Motor neuron (in vitro differentiated cells): ENCODE measurements at places on chromosomes 4 and X. TPM values are rescaled to one million over a fixed set of nuclear protein-coding genes. Genes with fewer than 3 reads are reported as not detected.

DNA sequence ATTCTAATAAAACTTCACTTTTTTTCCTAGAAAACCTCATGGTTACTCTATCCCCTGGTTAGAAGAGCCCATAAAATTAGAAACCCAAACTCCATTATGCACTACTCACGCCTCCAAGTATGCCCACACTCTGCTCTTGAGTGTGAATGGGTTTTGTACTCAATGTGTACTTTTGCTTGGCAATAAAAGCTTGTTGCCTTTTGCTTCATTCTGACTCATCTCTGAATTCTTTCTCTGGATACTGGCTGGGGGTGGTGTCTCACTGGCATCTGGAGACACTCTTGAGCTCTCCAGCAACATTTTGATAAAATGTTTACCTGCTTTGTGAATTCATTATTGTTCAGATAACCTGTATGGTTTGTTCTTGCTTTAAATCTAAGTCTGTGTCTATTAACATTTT, 963.3 kb downstream of the TRAM1L1 start:
- ATAC-seq = no peak

DNA sequence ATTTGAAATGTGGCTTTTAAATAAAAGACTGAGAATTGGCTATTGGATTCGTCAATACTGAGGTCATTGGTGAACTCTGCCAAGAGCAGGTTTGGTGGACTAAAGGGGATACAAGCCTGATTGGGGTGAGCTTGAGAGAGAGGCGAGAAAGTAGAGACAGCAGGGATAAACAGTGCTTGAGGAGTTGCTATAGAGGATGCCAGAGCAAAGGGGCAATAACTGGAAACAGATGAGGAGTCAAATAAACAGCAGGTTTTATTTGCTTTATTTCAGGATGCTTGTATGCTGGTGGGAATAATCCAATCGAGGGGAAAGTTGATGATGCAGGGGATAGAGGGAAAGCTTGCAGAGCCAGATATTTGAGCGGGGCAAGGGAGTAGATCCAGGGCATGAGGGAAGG, 24.0 kb upstream of the ANXA3 start:
- ATAC-seq = no peak

DNA sequence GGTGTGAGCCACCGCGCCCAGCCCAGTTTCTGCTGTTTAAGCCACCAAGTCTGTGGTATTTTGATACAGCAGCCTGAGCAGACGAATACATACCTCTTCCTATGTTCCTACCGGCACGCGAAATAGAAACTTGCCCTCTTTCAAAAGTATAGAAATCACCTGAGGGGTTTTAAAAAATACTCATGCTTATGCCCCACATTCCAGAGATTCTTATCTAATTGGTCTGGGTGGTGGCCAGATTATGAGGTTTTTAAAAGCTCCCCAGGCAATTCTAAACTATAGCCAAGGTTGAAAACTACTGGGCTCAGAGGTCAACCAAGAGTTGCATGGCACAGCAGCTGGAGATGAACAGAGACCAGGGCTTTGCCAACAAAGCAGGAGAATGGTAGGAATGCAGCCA, 24.9 kb upstream of the HUWE1 start:
- ATAC-seq = peak; percentile 34

GRCh38 chr4:129322920-129323319, 227.0 kb downstream of the C4orf33 start:
- no peak for ATAC-seq

- ATAC-seq = no peak
These were observed 36.0 kb upstream of the SPON2 start for GRCh38 chr4:1208266-1208961.

- ATAC-seq = no peak
These were observed 18.0 kb downstream of the ETDC start for GRCh38 chrX:135327299-135327698.

DNA sequence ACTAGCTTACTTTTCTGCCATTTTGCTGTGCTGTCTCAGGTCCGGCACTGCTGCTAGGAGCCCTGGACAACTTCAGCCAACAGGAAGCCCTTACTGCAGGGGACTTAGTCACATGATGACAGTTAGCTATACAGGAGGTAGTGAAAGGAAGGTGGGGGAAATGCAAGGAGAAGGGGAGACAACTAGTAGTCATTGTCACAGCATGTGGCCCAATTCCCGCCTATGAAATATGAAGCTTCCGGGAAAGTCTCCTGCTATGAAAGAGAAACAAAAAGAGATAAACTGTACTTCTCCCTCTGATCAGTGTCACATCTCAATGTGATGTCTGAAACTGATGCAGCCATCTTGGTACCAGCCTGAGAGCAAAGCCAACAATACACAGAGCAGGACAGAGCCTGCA, 71.6 kb downstream of the AMELX start:
- ATAC-seq = no peak

GRCh38 chrX:124887572-124887971, 432.1 kb upstream of the TEX13C start:
- no peak for ATAC-seq

DNA sequence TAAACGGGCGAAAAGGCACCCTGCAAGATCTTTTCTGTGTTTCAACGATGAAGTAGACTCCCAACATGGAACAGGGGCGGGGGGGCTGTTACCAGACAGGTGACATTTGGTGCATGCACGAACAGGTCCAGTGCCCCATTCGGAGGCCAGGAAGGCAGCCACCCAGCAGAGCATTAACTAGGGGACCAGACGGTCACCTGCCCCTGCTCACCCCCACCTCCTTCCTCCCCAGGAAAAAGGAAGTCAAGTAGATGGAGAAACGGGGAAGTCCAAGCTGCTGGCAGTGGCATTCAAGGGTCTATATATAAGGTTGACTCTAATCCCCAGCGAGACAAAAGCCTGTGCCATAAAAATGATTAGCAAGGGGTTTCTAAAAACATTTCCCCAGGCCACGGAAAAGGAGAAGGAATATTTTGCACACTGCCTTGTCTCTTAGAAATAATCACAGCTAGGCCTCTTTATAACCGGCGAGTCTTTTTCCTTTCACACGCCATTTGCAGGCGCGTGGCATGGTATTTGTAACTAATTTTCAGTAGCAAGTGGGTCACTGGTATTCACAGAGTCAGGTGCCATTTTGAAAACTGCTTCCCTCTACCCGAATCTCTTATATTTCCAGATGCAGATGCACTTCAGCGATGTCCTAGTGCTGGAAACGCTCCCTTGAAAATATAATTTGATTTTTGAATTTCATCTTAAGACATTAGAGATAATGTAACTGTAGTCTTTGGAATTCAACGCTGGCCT, 1.2 kb upstream of the TMSB4X start:
- ATAC-seq = no peak

- no peak for ATAC-seq
These were observed 685.5 kb downstream of the KCTD8 start for GRCh38 chr4:43763029-43763610.

DNA sequence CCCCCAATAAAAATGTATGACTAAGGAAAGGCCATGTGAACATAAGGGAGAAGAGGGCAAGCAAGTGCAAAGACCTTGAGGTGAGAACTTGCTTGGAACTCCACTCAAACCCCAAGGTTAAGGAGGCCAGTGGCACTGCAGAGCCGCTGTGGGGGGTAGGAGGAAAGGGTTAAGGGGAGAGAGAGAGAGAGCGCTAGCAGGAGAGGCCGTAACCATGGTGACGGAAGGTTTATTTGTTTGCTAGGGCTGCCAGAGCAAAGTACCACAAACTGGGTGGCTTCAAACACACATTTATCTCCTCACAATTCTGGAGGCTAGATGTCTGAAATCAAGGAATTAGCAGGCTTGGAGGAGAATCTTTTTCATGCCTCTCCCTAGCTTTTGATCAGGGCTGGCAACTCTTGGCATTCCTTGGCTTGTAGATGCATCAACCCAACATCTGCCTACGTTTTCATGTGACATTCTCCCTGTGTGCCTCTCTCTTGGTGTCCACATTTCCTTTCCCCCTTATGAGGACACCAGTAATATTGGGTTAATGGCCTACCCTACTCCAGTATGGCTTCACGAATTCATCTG, 35.2 kb downstream of the SMIM20 start:
- peak; percentile 43 for ATAC-seq

DNA sequence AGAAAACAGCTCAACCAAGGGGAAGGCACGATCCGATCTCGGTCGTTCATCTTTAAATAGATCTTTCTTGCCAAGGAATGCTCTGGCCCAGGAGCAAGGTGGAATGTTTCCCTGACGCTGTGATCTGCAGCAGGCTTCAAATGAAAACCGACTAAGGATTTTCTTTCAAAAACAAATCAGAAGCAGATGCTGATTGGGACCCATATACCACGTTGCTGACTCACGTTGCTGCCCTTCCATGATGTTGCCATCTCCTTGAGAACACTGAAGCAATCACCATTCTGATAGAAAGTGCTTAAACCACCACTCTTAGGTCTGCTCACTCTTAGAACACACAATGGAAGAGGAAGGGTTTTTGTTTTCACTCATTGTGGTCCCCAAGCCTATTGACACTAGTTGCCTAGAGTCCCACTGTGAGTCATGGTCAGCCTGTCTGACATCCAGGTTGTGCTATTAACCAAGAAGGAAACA, 26.1 kb downstream of the LAMTOR3 start:
- ATAC-seq = peak; percentile 76

DNA sequence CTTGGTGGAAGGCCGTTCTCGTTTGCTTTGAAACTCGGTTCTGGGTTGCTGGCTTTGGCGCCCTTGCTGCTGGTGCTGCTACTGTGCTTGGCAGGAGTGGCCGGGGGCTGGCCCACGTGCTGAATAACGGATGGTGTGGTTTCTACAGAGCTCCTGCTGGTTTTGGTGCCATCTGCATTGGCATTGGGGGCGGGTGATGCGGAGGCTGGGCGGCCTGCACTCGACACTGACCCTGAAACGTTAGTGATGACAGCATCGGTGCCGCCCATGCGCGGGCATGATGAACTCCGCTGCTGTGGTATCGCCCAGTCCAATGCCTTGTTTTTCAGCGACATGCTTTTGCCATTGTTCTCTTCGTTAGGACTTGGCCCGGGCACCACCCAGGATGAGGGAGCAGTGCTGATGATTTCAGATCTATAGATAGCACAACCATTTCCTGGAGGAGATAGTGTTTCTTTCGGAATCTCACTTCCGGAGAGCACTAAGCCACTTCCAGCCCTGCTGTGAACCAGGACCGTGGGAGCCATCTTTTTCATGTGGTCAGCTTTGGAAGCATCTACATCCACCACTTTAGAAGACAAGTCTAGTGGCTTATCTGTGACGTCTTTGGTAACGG, 24.2 kb downstream of the BCOR start:
- ATAC-seq = no peak

GRCh38 chr4:7650606-7651385, 216.1 kb upstream of the PSAPL1 start:
- ATAC-seq = peak; percentile 38

DNA sequence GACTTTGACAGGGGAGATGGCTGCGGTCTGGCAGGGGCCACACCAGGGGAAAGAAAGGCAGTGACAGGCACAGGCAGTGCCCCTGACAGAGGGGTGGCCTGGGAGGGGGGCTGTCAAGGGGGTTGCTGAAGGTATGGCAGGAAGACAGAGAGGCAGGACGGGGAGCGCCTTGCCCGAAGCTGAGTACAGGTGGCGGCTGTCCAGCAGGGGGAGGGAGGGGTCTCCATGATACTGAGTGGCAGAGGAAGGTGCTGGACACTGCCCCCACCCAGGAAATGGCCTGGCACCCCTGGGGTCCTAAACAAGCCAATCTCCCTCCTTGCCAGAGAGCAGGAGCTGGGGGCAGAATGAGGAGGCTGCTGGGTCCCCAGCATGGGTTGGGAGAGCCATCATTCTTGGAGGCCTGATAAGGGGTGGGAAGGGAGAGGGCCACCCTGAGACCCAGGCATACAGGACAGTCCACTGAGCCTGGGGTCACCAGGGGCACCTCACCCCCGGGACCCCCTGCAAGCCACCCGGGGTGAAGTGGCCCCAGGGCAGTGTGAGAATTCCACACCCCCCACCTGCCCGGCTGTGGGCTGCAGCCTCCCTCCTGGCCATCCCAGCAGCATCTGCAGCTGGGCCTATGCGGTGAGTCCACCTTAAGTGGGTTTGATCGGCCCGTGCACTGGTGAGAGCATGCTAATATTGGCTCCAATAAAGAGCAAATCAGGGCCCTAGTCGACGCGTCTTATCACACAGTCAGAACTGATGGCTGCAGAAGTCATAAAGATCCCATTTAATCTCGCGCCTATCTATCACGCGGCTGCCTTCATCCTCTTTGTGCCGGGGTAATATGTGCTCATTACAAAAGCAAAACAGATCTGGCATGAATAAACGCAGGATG, 108.5 kb downstream of the FAM53A start:
- peak; percentile 7 for ATAC-seq

GRCh38 chr4:26039639-26040359, 125.8 kb downstream of the SMIM20 start:
- peak; percentile 52 for ATAC-seq

GRCh38 chr4:39976141-39976944, 1.4 kb downstream of the PDS5A start:
- ATAC-seq = peak; percentile 38

Gene CPEB2
- 18.7 and 19.7 TPM in 2 replicates for total RNA-seq

Gene SMR3B
- not detected in 2 replicates for total RNA-seq

Gene GBA3
- not detected in 2 replicates for total RNA-seq

Gene GATA1
- total RNA-seq = not detected in 2 replicates

Gene SEC24B
- 18.2 and 22.9 TPM in 2 replicates for total RNA-seq

Gene PCSK1N
- total RNA-seq = 12.3 and 59.4 TPM in 2 replicates
